ENCODE measurements at places on chromosomes 6 and 20. TPM values are rescaled to one million over a fixed set of nuclear protein-coding genes. Genes with fewer than 3 reads are reported as not detected.

DNA sequence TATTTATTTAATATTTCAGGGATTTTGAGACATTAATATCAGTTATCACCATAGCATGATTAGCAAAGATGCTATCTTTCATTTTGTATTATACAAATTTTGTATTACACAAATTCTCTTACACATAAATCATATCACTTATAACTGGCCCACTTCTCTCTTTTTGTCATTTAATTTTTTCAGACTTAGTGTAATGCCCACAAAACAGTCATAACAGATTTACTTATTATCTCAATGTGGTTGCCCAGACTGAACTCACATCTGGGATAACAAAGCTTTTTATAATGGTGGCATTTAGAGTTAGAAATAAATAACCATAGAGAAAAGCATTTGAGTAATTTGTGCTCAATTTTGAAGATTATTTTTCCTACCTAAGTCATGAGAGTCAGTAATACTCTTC lies 148.3 kb downstream of the TFAP2B start:
- DNase-seq, result no peak
- no peak overlapping the region for H3K27ac ChIP-seq
- no peak overlapping the region for H3K4me3 ChIP-seq

- H3K27me3 ChIP-seq, result no peaks in the 10 kb centered on the region
- no peak overlapping the region for H3K4me3 ChIP-seq
- H3K4me1 ChIP-seq, result no peaks in the 10 kb centered on the region
- H3K36me3 ChIP-seq, result no peaks in the 10 kb centered on the region
Measured at GRCh38 chr6:62042429-62042828, 243.6 kb downstream of the KHDRBS2 start.

- no peak overlapping the region for H3K4me3 ChIP-seq
- H3K4me1 ChIP-seq, result no peaks in the 10 kb centered on the region
Measured at GRCh38 chr6:24558516-24558915, 63.7 kb downstream of the ALDH5A1 start.

Gene POM121L2
- total RNA-seq, result not detected
